ENCODE measurements at places on chromosomes 2 and 18.

GRCh38 chr2:169112841-169113240 lies 43.5 kb downstream of the DHRS9 start:
- DNase-seq, result no peak

DNA sequence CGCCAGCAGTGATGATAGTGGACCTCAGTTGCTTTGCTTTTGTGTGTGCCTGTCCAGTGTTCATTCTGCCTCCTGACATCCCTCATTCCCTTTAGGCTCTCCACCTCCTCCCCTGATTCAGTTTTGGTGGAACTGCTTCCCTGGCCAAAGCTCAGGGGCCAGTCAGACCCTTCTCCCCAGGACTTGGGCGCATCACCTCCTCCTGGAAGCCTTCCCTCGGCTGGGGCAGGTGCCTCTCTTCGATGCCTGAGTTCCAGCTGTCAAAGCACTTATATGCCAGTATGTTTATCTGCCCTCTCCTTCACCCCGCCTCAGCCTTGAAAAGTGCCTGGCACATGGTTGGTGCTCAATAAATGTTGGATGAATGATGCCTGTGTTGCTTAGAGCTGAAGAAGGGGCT lies 11.5 kb downstream of the NMUR1 start:
- no peak for DNase-seq

DNA sequence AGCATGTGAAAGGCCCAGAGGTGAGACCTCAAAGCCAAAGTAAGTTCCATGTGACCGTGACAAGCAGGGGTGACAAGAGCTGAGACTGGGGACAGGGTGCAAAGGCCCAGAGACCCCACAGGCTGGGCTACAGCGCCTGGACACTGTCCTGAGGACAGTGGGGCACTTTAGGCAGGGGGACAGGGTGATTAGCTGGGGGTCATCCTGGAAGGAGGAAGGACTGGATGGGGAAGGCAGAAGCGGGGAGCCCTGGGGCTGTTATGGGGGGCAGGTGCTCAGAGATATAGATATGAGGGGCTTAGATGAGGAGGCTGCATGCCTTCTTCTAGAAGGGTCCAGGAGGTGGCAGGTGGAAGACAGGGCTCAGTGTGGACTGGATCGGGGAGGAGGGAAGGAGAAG lies 31.5 kb downstream of the KIF1A start:
- no peak for DNase-seq

DNA sequence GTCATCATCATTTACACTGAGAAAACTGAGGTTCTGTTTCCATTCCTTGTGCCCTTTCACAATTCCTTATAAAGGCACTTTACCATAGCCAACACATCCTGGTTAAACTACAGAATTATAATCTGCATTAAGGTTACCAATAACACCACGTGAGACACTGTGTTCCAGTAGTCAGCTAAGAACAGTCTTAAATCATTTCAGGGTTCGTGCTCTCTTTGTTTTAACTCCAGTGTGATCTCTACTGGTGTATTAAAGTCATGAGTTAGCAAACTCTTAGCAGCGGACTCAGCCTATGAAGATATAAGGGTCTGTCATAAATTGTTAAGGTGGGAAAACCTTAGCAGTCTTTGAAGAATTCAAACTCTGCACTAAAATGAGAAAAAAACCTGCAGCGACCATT lies 53.0 kb downstream of the TCF4 start:
- DNase-seq, result no peak

- DNase-seq, result no peak
These were observed 38.4 kb downstream of the ADAM17 start for GRCh38 chr2:9517118-9517782.

- no peak for DNase-seq
These were observed 71.7 kb downstream of the HPCAL1 start for GRCh38 chr2:10374362-10374943.

- DNase-seq, result peak; percentile 8
These were observed 161.9 kb upstream of the SKOR2 start for GRCh38 chr18:47413327-47413726.

DNA sequence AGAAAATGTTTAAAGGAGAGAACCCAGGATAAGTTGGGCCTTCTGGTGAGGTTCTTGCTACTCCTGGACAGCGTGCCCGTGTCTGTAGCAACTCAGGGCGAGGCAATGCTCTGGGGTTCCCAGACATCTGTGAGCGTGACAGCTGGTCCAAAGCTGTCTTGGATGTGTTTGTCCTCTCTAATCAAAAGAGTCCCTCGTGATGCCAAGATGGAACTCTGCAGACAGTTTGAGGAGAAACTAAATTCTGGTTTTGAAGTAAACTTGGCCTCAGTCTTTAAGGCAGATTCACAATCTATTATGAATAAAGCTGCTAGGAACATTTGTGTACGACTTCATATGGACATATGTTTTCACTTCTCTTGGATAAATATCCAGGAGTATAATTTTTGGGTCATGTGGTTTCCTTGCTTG lies 47.3 kb downstream of the TMEM17 start:
- DNase-seq, result no peak

- DNase-seq, result no peak
These were observed 159.5 kb downstream of the COL4A4 start for GRCh38 chr2:227004482-227004881.

GRCh38 chr2:240803191-240803590 lies 16.8 kb downstream of the KIF1A start:
- no peak for DNase-seq

- no peak for DNase-seq
These were observed 104.5 kb downstream of the EPHA4 start for GRCh38 chr2:221467610-221468009.

DNA sequence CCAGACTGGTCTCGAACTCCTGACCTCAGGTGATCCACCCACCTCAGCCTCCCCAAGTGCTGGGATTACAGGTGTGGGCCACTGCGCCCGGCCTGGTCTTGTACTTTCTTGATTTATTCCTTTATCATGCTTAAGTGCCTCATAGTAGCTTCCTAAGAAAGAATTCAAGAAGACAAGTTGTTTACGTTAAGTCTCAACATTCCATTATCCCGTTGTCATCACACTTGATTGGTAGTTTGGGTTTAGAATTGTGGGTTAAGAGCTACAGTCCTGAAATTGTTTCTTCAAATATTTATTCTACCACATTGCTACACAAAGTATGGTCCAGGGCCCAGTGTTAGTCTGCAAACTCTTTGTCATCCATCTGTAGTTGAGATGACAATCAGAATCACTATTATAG lies 194.0 kb downstream of the VWC2L start:
- DNase-seq, result peak; percentile 91

GRCh38 chr2:168035458-168035857 lies 211.9 kb downstream of the STK39 start:
- DNase-seq, result no peak

DNA sequence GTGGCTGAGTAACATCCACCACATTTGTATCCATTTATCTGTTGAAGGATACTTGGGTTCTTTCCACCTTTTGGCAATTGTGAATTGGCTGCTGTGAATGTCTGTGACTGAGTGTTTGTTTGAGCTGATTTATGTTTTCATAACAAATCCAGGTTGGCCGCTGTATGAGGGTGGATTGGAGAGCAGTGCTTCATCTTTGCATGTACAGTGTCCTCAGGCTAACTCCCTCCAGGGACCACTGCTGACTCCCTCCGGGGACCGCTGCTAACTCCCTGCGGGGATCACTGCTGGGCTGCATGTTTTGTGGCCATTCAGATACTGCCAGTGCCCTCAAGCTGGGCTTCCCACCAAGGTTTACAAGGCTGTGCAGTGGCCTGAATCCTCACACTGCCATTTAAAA lies 10.2 kb downstream of the BOK start:
- no peak for DNase-seq

- DNase-seq, result peak; percentile 20
These were observed 662.2 kb downstream of the XIRP2 start for GRCh38 chr2:167550448-167550847.

DNA sequence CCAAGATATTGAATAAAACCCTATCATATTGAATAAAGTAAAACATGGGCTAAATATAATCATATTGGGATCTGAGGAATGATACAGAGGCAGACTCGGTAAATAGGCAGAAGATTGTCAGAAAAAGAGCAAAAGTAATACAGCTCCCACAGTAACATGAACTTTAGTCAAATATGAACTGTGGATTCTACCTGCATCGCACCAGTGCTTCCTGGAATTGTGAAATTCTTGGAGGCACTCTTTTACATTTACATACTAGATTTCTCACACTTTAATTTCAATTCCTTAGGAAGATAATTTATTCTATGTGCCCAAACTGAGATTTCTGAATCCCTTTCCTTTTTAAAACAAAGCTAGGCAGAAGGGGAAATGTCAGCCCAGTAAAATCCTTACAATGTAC lies 325.1 kb upstream of the SLC39A10 start:
- no peak for DNase-seq

DNA sequence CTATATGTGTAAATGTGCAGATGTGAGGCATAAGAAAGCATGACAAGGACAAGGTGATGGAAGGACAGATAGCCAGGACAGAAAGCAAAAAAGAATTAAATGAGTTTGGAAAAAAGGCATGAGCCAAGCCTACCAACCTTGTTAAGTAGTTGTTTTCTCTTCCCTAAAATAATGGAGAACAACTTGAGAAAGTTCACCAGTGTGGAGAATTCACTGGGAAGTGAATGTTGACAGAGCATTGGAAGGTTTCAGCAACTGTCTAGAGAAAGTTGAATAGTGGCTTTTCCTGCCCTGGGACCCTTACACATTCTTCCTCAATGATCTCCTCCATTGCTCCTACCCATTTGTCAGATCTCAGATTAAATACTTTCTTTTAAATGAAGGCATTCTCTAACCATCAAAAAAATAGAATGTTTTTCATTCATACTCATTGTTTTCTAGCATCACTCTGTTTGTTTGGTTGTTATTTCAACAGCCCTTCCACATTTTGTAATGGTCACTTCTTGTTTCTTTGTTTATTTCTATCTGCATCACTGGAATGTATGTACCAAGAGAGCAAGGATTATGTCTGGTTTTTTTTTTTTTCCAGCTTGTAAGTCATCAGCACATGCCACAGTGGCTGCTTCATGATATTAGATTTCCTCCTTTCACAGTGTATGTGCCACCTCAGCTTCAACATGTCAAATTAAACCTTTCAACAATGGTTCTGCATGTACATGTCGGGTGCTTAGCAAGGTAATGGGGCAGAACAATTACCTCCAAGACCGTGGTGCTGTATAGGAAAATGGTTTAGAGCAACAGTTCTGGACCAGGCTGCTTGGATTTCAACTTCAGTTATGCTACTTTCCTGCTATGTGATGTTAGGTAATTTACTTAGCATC lies 586.0 kb upstream of the VRK2 start:
- no peak for DNase-seq

- peak; percentile 91 for DNase-seq
These were observed 34.7 kb downstream of the RALB start for GRCh38 chr2:120287183-120288015.

DNA sequence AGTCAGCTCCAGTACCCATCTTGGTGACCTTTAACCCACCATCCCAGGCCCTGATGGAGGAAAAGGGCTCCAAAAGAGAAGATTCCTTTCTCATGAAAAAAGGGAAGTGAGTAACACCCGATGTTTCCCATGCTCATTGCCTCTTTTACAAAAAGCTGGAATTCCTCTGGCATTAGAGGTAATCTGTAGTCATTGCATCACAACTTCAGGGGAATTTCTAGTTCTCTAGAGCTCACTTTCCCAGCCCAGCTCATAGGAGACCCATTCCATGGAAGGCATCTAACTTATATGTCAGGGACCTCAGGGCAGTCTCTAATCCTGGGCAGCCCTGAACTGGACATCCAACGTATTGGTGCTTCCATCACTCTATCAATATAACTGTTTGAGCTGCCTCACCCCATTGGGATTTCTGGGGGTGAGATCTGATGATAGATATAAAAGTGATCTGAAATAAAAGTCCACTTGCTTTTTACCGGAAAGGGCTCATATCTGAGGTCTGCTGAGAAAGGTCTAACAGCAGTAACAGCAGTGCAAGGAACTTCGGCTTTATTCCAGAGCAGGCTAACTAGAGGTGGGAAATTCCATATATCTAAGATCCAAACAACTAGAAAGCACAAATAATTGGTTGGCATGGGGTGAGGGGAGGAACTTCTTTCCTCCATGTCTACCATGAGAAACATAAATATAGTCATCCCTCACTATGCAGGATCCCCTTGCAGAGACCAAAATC lies 106.1 kb downstream of the ETAA1 start:
- DNase-seq, result peak; percentile 90

GRCh38 chr2:207423886-207424285 lies 105.9 kb upstream of the CREB1 start:
- DNase-seq, result peak; percentile 94

DNA sequence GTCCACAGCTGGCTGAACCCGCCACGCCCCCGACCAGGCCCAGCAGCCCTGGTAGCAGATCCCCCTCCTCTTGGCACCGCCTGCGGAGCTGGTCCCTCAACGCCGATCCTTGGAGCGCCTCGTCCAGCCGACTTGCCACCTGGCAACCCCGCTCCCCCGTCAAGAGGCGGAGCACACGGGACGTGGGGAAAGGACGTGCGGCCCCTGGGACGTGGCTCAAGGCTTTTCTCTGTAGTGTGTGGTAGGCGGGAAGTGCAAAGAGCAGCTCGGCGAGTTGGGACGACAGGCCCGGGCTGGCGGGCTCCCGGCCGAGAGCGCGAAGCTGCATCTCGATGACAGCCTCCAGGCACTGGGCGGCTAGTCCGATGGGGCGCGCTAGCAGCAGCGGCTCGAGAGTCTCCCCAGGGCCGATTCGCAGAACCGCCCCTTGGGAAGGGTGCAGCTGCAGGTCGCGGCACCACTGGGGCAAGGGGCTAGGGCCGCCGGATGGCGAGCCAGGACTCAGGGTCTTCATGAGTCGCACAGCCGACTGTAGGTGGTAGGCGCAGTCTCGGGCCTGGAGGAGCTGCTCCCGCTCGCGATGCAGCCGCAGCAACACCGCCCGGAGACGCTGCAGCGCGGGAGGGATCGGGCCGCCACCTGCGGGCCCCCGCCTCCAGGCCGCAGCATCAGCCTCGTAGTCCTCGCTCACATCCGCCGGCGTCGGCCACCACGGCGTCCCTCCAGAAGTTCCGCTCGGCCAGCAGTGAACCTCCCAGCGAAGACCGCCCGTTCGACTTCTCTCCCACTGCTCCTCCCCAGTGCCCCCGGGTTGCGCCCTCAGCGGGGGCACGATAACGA lies 617 bp downstream of the CCDC142 start:
- DNase-seq, result no peak

DNA sequence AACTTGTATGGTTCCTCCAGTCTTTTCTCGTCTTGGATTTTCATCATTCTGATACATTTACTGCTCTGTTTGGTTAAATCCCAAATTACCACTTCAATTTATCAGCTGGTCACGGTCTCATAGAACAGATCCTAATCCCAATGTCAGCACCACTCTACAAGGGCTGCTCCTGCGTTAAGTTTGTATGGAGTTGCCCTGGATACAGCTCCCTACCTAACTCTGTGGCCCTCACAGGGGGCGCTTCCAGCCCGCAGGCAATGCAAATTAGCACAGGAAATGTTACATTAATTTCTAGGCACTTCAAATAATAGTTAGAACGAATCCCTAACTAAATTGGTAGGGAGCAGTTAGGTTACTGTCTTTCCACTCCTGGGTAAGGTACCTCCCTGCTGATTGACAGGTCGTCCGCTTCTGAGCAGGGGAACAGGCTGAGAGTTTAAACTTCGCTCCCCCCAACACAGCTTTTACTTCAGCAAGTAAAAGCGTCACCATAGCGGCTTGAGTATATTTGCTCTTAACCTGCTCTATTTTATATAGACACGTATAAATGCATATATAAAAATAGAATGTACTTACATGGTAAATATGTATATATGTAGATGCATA lies 238.5 kb upstream of the FANCL start:
- DNase-seq, result no peak

- DNase-seq, result no peak
These were observed 21.4 kb upstream of the TDRD15 start for GRCh38 chr2:21102356-21102755.

Data from fibroblast of skin of back (primary cell).